B cell (primary cell): ENCODE measurements at places on chromosomes 3 and 15. TPM values are rescaled to one million over a fixed set of nuclear protein-coding genes. Genes with fewer than 3 reads are reported as not detected.

Gene MELTF
- 2.9 and 3.2 TPM in 2 replicates for total RNA-seq

DNA sequence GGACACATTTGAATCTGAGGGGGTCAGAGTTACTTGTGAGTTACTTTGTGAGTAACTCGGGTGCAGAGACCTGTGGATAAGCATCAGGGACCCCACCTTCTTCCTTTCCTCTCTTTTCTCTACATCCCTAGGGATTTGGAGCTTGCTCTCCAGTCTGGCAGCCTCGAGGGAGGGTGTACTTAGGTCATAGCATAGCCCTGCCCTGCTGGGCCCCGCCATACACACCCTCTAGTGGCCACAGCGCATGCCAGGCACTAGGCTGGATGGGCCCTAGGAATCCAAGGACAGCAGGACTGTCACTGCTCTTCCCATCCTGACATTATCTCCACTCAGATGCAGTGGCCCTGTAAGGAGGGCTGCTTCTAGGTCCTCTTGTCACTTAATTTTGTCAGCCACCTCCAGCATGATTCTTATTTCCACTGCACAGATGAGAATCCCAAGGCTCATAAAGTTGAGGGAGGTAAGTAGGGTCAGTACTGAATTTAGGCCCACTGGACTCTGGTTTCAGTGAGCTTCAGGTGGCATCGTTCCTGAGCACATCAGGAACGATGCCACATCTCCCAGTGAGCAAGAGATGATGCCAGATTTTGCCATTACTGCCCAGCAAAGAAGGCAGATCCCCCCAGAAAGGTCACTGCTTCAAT, 3.6 kb upstream of the SMAD6 start:
- no peaks in the 10 kb centered on the region for H3K27me3 ChIP-seq
- no peaks in the 10 kb centered on the region for H3K36me3 ChIP-seq
- no peak overlapping the region for H3K4me3 ChIP-seq
- H3K4me1 ChIP-seq: peaks cover 38% of the 10 kb centered on the region
- H3K27ac ChIP-seq: no peak overlapping the region

DNA sequence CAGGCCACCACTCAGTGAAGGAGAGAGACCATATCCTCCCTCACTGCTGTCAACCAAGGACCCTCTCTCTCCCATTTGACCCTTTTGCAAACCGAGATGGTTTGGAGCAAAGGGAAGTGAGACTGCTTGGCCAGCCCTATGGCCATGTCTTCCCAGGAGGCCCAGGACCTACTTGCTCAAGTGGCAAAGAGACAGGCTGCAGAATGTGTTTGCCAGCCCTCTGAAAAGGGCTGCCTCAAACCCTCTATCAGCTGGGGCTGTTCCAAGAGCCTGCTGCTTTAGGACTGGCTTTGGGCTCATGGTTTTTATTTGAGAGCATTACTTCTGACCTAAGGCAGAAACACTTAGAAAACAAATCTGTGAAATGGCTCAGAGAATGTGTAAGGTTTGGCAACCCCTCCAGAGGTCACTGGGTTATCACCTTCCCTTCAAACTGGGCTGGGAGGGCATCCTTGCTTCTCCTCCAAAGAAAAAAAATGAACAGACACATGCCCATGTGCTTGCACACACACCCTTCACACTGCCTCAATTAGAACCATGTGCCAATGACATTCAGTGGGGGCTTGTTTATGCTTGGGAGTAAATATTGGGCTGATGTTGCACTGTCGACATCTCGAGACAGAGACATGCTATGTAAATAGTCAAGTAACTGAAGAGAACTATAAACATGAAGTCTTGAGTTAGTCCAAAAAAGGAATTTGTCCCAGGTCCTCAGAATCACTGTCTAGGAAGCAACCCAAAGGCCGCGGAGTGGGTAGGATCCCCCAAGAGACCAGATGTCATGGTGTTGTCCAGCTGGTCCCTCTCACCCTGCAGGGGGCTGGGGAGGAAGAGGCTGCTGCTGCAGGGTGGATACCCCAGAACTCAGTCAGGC, 49.8 kb upstream of the CTDSPL start:
- no peak overlapping the region for H3K27ac ChIP-seq
- no peaks in the 10 kb centered on the region for H3K27me3 ChIP-seq
- no peak overlapping the region for H3K4me3 ChIP-seq

DNA sequence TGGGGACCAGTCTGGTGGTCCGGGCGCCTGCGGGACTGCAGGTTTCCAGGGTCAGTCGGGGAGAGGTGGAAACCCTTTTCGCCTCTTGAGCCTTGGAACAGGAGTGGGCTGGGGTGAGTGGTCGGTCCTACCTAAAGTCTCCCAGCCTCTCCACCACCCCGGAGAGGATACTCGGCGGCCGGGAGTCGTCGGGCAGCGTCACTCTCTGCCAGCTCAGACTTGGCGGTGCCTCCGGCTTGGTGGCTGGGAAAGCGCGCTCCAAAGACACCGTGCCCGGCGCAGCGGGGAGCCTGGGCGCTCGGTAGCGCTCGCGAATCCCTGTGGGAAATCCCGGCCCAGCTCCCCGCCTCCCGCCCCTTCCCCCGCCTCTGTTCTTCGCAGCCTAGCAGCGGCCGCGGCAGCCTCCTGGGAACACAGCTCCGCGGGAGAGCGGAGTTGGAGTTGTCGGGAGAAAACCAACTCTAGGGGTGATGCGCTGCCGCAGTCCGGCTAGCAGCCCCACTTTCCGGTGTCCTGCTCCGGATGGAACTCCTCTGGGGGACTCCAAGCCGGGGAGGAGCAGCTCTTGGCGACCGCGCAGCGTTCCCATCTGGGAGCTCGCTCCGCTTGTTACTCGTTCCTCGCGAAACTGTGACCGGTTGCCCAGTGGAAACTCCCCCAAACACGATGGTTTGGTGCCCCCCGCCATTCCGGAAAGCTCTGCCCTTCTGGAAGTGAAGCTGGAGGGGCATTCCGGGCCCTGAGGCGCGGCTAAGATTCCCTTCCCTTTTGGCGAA, 1.4 kb downstream of the EPHB1 start:
- no peak overlapping the region for H3K4me3 ChIP-seq
- no peaks in the 10 kb centered on the region for H3K27me3 ChIP-seq
- H3K4me1 ChIP-seq: peaks cover 14% of the 10 kb centered on the region
- no peaks in the 10 kb centered on the region for H3K36me3 ChIP-seq
- DNase-seq: no peak
- H3K27ac ChIP-seq: no peak overlapping the region

GRCh38 chr15:74295800-74296199, 59.7 kb downstream of the CCDC33 start:
- no peak overlapping the region for H3K27ac ChIP-seq
- no peak overlapping the region for H3K4me3 ChIP-seq
- H3K4me1 ChIP-seq: no peaks in the 10 kb centered on the region
- no peaks in the 10 kb centered on the region for H3K27me3 ChIP-seq
